ENCODE measurements at places on chromosomes 1 and 21. TPM values are rescaled to one million over a fixed set of nuclear protein-coding genes. Genes with fewer than 3 reads are reported as not detected.

DNA sequence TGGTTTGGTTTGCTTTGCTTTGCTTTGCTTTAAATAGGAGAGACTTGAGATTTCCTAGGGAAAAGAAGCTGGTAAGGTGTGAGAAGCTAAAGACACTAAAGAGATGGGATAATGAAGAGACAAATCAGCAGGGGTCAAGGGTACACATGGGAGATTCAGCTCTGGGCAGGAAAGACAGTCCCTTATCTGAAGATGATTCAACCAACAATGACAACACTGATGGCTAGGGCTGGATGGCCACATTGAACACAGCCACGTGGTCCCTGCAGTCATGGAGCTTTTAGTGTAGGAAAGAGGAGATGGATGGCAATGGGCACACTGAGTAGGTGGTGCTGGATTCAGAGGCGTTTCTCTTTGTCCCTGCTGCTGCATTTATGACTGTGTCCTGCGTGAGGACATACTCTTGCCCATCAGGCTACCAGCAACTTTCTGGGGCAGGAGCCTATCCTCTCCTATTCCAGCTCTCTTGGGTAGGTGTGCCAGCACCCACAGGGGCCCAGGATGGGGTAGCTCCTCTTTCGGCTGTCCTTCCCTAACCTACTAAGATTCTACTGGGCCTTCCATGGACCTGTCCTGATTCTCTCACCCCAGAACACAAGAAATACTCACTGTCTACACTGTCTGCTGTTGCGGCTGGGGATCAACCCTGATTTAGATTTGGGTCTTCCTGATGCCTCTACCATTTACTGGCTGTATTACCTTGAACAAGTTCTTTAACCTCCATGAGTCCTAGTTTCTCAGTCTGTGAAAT, 1.4 kb upstream of the SHISA4 start:
- no peak overlapping the region for H3K4me3 ChIP-seq
- H3K27me3 ChIP-seq: no peaks in the 10 kb centered on the region
- H3K36me3 ChIP-seq: no peaks in the 10 kb centered on the region
- peaks cover 46% of the 10 kb centered on the region for H3K4me1 ChIP-seq
- no peak overlapping the region for H3K27ac ChIP-seq

DNA sequence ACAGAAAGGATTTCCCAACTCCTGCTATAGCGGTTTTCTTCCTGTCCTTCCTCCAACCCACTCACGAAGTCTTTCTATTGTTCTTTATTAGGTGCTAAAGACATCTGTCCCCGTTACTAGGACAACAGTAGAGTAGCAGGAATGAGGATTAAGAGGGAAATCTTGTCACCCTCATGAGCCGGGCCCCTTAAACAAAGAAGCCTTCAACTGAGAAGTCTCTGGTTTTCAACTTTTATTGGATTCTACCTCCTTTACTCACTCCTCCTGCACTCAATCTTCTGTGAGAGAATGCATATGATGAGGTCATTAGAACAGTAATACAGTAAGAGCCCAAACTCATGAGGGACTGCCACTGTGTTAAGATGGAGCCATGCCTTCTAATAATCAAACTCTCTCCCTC, 206.3 kb downstream of the OMA1 start:
- H3K27me3 ChIP-seq: no peaks in the 10 kb centered on the region
- no peaks in the 10 kb centered on the region for H3K4me1 ChIP-seq

AADACL3 gene
- not detected for total RNA-seq

GRCh38 chr1:89142160-89142559, 16.2 kb upstream of the GBP2 start:
- H3K36me3 ChIP-seq: no peaks in the 10 kb centered on the region
- H3K4me1 ChIP-seq: no peaks in the 10 kb centered on the region
- no peak overlapping the region for H3K4me3 ChIP-seq

DNA sequence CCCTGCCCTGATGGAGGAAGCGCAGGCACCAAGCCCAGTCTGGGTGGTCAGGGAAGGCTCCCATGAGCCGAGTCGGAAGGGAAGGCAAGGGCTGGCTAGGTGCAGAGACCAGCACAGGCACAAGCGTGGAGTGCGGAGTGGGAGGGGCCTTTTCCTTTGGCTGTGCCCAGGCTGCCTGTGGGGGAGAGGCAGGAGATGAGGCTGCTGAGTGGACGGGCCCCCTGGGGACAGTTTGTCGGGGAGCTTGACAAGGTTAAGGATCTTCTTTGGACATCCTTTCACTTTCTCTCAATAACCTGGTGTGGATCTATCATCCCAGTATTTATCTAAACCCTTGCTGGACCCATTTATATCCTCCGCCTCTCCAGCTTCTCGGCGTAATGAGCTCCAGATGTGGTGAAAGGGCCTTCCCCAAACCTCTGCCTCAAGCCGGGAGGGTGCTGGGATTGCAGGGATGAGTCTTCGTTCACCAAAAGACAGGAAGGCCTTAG, 42.9 kb downstream of the EPHB2 start:
- no peak for DNase-seq
- H3K27ac ChIP-seq: no peak overlapping the region
- no peak overlapping the region for H3K4me3 ChIP-seq
- H3K4me1 ChIP-seq: peaks cover 19% of the 10 kb centered on the region
- no peaks in the 10 kb centered on the region for H3K36me3 ChIP-seq

DNA sequence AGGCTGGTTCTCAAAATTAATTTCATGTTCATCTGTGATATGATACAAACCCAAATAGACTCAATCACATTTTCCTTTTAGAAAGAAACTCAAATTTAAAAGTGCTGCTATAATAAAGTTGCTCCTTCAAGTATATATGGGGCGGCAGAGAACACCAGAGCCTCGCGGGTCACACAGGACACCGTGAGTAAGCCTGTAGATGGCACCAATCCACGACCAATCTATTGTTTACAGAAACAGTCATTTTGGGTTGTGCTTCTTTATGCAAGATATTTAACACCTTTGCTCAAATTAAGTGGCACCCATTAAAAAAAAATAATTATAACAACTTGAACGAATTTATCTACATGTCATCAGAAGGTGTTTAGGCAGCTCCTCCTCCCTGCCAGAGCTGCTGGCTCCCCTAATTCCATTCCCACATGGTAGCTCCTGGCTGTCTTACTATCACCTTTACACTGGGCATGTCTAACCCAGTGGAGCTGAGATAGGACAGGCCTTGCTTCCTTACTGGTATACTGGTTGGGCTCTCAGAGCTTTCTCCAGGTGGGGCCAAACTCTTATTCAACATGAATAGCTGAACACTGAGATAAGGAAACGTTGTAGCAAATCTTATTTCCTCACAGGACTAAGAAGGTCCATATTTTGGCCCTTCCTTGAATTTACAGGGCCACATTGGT, 287.0 kb downstream of the SDCCAG8 start:
- H3K36me3 ChIP-seq: no peaks in the 10 kb centered on the region
- DNase-seq: no peak
- H3K27me3 ChIP-seq: no peaks in the 10 kb centered on the region
- no peaks in the 10 kb centered on the region for H3K4me1 ChIP-seq

MNDA gene
- total RNA-seq: 21.9 TPM

DNA sequence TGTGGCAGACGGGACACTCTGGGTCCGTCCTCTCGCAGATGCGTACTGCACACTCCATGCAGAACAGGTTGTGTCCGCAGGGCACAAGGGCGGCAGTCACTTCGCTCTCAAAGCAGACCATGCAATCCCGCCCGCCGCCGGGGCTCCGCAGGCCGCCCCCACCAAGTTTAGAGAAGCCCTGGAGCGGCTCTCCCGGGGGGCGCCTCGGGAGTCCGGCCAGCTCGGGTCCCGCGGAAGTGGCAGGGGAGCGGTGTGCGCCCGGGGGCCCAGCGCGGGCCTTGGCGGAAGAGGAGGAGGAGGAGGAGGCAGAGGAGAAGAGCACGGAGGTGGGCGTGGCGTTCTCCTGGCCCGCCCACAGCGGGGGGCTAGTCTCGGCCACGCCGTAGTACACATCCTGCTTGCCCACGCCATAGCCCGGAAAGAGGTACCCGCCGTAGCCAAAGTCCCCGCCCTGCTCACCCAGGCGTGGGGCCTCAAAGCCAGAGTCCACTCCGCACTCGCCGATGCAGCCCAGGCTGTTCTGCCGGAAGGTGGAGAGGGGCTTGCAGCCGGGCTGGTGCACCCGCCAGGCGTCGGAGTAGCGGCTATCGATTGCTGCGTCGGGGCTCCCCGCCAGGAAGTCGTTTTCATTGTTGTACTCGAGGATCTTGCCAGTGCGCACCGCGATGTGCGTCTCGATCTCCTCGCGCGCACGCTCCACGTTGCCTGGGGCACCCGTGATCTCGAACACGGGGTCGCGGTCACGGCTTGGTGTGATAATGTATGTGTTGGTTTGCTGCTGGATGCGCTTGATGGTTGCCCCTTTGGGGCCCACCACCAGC, 5.4 kb downstream of the MEX3A start:
- peak overlapping the region; percentile 17 for H3K4me3 ChIP-seq
- DNase-seq: no peak
- H3K36me3 ChIP-seq: no peaks in the 10 kb centered on the region
- H3K27me3 ChIP-seq: peaks cover 30% of the 10 kb centered on the region
- H3K4me1 ChIP-seq: peaks cover 28% of the 10 kb centered on the region
- H3K27ac ChIP-seq: peak overlapping the region; percentile 38

DNA sequence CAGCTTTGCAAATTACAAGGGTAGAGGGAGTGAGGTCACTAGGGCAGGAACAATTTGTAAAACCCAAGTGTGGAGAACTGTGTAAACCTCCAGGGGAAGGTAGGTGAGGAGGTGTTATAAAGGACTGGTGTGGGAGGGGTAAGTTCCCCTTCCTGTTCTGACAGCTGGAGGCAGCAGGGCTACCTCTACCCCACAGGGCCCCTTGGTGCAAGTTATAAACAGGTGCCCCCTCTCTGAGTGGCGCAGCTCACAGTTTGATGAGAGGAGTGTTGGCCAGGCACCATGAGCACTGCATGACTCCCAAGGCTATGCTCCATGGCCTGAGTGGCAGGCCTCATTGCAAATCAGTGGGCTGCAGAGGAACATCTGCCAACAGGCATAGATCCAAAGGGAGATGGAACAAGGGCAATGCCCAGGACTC, 41.0 kb downstream of the MFSD2A start:
- no peak for DNase-seq
- no peaks in the 10 kb centered on the region for H3K4me1 ChIP-seq
- no peak overlapping the region for H3K4me3 ChIP-seq

- no peaks in the 10 kb centered on the region for H3K36me3 ChIP-seq
These were observed 111.3 kb upstream of the CSF3R start for GRCh38 chr1:36594023-36594422.

DNA sequence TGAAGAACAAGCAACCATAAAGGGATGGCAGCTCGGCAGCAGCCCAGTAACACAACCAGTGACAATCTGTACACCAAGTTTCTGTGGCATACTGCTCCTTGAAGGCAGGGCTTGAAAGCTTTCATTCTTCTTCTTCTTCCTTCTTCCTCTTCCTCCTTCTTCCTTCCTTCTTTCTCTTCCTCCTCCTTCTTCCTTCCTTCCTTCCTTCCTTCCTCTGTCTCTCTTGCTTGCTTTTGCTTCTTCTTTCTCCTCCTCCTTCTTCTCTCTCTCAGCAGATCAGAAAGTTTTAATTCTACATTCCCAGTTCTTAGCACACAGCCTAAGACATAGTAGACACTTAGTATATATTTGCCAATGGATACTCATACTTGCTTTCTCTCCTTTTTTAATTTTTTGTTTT, 95.9 kb downstream of the GLUL start:
- no peak overlapping the region for H3K4me3 ChIP-seq
- H3K36me3 ChIP-seq: no peaks in the 10 kb centered on the region
- no peak overlapping the region for H3K27ac ChIP-seq
- H3K4me1 ChIP-seq: no peaks in the 10 kb centered on the region

S100A5 gene
- total RNA-seq: not detected

DNA sequence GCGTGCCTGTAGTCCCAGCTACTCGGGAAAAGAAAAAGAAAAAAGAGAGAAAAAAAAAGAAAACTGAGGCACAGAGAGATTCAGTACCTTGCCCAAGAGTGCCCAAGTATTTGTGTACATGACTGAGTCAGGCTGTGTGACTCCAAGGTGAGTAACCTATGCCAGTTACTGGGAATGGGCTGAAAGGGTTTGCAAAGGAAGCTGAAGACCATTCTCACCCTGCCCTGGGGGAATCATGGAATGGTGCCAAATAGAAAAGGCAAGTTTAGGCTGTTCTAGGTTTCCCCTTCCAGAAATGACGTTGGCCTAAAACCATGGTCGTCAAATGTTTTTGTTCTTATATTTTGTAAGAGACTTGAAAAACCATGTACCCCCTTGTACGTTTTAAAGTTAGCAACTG, 37.9 kb upstream of the LRIG2 start:
- no peak overlapping the region for H3K27ac ChIP-seq
- no peak for DNase-seq
- no peaks in the 10 kb centered on the region for H3K36me3 ChIP-seq
- no peaks in the 10 kb centered on the region for H3K27me3 ChIP-seq
- no peaks in the 10 kb centered on the region for H3K4me1 ChIP-seq

DNA sequence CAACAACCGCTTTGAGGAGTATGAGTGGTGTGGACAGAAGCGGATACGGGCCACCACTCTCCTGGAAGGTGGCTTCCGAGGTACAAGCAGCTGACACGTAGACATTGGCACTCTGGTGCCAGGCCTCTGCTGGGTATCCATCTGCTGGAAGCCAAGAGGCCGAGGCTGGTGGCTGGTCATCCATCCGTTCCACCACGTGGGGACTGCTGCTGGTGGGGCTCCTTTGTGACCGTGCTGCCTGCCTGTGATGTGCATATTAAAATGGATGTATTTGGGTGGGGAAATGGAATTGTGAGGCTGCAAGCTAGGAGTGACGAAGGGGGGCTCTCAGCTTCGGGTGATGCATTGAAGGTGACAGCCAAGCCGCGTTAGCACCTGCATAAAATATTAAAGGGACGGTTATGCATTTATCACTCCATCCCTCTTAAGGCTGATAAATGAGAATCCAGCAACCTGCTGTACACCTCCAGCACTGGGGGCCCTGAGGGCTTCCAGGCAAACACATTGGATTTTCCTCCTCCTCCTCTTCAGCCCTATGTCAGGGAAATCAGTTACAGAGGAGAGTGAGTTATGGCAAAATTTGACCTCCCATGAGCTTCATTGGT, 38.1 kb downstream of the TMEM53 start:
- H3K4me3 ChIP-seq: no peak overlapping the region
- H3K27ac ChIP-seq: no peak overlapping the region
- no peaks in the 10 kb centered on the region for H3K27me3 ChIP-seq
- H3K4me1 ChIP-seq: no peaks in the 10 kb centered on the region
- no peaks in the 10 kb centered on the region for H3K36me3 ChIP-seq

- no peak overlapping the region for H3K4me3 ChIP-seq
- no peak overlapping the region for H3K27ac ChIP-seq
- no peak for DNase-seq
- no peaks in the 10 kb centered on the region for H3K4me1 ChIP-seq
- H3K27me3 ChIP-seq: no peaks in the 10 kb centered on the region
- H3K36me3 ChIP-seq: no peaks in the 10 kb centered on the region
These were observed 1399.9 kb upstream of the B3GALT2 start for GRCh38 chr1:194586302-194586701.

DNA sequence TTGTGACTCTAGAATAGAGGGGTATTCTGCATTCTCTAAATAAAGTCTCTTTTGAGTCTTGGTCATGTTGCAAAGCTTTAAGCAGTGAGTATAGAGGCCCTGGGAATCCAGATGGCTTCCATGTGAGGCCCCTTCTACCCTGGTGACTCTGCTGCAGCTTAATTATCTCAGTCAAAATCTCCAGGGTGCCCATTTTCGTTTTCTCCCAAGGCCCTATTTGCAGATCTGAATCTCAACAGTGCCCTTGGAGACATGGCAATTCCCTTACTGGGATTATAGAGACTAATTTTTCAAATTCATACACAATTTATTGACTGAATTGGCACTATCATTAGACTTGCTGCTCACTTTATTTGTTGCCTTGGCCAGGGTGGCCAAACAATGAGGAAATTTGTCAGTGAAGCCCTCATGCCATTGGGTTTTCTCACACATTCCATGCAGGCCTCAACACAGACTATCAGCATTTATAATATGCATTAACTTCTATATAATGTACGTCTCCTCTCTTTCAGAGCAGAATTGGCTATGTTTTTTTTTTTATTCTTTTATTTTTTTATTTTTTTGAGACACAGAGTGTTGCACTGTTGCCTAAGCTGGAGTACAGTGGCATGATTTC, 35.1 kb downstream of the PROX1 start:
- H3K4me3 ChIP-seq: no peak overlapping the region
- no peak for DNase-seq
- H3K27me3 ChIP-seq: no peaks in the 10 kb centered on the region
- H3K36me3 ChIP-seq: no peaks in the 10 kb centered on the region
